ENCODE measurements at places on chromosomes 1 and 21. TPM values are rescaled to one million over a fixed set of nuclear protein-coding genes. Genes with fewer than 3 reads are reported as not detected.

DNA sequence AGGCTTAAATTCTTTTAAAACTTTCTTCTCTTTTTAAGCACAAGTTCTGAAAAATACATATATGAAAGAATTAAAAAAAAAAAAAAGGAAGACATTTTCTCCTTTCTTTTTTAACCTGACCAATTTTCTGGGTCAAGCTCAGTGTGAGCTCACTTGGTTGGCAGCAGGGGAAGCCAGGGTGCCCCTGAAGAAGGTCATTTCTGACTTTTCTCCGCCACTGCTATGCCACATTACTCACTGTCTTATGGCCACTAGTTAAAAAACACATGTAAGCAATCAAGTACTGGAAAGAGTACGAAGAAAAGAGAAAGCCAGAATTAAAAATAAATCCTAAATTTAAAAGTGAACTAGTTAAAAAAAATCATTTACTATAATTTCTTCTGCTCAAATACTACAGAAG is 275.0 kb downstream of the NEGR1 start:
- no peak for DNase-seq

GRCh38 chr1:16116002-16116401 is 39.9 kb downstream of the EPHA2 start:
- DNase-seq: no peak

The SYPL2 gene
- total RNA-seq: 2.7 TPM

GRCh38 chr1:205293350-205294074 is 28.0 kb downstream of the NUAK2 start:
- DNase-seq: no peak

The STXBP3 gene
- total RNA-seq: 51.0 TPM

The NAV1 gene
- total RNA-seq: 49.2 TPM

DNA sequence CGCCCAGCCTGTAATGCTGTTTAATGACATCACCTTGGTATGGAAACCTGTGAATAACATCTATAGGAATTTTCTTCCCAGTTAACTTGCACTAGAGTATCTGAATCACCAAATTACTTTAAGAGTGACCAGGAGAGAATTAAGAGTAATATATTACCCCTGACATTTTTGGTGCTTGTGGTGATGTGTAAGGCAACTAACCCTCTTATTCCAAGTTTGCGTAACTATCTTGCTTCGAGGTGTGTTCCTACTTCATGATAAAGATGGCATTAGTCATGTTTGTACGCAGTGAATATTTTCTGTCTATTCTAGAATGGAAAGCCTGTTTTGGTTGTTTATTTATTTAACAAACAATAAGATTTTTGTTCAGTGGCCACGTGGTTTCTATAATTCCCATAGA is 131.3 kb downstream of the ZP4 start:
- no peak for DNase-seq

DNA sequence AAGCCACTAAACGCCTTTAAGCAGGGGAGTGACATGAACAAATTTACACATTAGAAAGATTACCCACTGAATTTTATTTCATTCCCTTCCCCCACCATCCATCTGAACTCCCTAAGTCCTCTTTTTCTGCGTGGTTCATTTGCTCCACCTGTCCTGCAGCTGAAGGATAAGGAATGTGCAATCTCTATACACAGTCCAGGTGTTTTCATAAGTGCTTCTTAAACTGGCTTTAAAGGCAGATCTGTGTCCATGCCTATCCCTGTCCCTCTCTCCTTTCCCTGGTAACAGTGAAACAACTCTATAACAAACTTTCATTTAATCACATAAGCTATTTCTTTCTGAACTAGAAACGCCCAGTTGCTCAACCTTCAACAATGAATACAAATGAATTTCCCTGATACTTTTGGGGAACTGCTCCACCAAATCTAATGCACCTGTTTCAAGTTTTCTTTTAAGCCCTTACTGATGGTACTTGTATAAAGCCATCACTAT is 8.4 kb downstream of the GSTM3 start:
- DNase-seq: no peak

The PEF1 gene
- total RNA-seq: 108 TPM

The TDRD5 gene
- total RNA-seq: 0.59 TPM

DNA sequence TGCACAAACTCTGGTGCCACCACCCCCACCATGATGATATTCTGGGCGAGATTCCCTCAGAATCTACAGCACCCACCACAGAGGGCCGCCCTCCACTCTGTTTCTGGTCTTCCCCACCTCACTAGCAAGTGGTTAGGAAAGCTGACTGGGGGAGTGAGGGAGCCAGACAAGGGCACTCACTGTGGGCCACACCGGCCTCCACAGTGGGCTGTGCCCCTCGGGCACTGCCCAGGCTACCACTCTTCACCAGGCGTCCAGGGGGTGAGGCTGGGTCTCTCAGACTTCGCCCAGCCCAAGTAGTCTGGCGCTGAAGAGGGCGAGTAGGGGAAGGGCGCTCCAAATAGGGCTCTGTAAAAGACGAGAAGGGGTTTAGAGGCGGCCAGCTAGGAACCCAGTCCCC is 11.2 kb upstream of the GATAD2B start:
- no peak for DNase-seq

- DNase-seq: no peak
These were observed 19.4 kb downstream of the GADD45A start for GRCh38 chr1:67704351-67704750.

DNA sequence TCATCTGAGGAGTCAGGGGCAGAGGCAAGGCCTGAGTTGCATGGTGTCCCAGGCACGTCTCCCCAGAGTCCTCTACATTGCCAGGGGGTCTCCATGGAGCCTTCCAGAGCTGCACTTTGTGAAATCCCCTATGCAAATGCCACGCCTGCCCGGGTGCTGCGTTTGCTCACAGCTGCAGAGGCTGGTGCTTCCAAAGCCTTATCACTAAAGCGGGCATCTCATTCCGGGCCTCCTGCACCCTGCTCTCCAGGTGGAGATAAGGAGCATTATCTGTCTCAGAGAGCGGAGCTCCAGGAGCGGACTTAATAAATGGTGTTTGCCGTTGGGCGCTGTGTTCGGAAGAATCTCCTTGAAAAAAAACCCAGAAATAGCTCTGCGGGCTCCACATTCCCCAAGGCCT is 25.9 kb upstream of the ACTL8 start:
- DNase-seq: no peak

GRCh38 chr1:109133002-109133706 is 19.2 kb downstream of the ELAPOR1 start:
- no peak for DNase-seq

The VSIG8 gene
- not detected for total RNA-seq
